ENCODE measurements at places on chromosomes 5 and 9.

GRCh38 chr5:97840643-97841042 lies 657.6 kb upstream of the RIOK2 start:
- no peak overlapping the region for H3K4me3 ChIP-seq
- H3K27me3 ChIP-seq = no peaks in the 10 kb centered on the region
- no peaks in the 10 kb centered on the region for H3K36me3 ChIP-seq

DNA sequence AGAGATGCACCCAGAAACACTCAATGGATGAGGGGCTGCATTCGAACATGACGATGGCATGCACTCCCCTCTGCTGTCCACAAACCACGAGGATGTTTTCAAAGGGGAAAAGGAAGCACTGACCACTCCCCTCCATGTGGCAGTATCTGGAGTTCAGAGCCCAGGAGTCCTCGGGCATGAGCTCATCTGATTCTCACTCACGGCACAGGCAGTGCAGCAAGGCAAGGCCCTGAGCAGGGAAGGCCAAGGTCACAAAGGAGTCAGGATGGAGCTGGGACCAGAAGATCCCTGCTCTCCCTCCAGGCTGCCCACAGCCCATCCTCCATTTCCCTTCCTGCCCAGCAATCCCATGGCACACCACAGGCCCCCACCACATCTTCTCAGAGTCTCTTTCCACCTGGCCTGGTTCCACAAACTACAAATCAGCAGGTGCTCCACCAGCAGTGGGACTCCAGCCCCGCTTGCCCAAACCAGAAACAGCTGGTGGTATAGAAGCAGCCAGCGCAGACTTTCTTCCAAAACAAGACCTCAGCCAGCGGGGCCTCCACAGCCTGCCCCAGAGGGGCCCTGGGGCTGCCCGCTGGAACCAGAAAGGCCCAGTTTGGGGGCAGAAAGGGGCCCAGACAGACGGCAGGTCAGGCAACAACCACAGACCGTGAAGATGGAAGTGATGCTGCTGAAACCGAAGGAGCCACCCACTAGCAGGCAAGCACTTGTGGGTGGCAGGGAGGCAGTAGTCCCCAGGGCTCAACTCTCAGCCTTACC lies 12.2 kb downstream of the TNIP1 start:
- peaks cover 64% of the 10 kb centered on the region for H3K4me1 ChIP-seq
- peak; percentile 55 for DNase-seq
- no peak overlapping the region for H3K4me3 ChIP-seq
- no peaks in the 10 kb centered on the region for H3K27me3 ChIP-seq
- H3K27ac ChIP-seq = peak overlapping the region; percentile 85

DNA sequence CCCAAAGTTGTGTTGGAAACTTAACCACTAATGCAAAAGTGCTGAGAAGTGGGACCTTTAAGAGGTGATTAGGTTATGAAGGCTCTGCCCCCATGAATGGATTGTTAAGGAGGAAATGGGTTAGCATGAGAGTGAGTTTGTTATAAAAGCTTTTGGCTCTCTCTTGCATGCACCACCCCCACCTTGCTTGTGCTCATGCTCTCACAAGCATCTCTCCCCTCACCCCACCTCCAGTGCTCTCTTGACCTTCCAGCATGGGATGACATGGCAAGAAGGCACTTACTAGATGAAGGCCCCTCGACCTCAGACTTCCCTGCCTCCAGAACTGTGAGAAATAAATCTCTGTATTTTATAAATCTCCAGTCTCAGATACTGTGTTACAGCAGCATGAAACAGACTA lies 52.8 kb downstream of the RICTOR start:
- DNase-seq = no peak
- no peaks in the 10 kb centered on the region for H3K36me3 ChIP-seq
- H3K27me3 ChIP-seq = no peaks in the 10 kb centered on the region
- no peak overlapping the region for H3K27ac ChIP-seq
- no peak overlapping the region for H3K4me3 ChIP-seq
- peaks cover 5% of the 10 kb centered on the region for H3K4me1 ChIP-seq

- H3K36me3 ChIP-seq = no peaks in the 10 kb centered on the region
- no peak overlapping the region for H3K27ac ChIP-seq
- H3K4me3 ChIP-seq = no peak overlapping the region
- no peak for DNase-seq
Measured at GRCh38 chr9:127396253-127396807, 639 bp upstream of the SLC2A8 start.

DNA sequence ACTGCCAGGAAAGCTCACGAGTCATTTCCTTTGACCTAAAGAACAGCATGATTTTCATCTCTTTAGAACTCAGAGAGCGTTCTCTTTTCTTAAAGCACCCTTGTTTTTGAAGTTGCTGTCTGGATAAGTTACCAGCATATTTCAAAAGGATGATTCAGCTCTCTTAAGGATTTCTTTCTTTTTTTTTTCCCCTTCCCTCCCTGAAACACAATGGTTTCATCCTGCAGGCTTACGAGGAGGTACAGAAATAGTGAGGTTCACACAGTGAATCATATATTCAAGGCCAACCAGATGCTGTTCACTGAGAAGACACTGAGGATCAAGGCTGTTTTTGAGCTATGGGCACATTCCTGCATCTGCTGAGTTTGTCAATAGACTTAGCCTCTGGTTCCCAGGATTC lies 257.2 kb downstream of the KIF4B start:
- H3K27me3 ChIP-seq = no peaks in the 10 kb centered on the region
- H3K4me3 ChIP-seq = no peak overlapping the region
- H3K36me3 ChIP-seq = no peaks in the 10 kb centered on the region

DNA sequence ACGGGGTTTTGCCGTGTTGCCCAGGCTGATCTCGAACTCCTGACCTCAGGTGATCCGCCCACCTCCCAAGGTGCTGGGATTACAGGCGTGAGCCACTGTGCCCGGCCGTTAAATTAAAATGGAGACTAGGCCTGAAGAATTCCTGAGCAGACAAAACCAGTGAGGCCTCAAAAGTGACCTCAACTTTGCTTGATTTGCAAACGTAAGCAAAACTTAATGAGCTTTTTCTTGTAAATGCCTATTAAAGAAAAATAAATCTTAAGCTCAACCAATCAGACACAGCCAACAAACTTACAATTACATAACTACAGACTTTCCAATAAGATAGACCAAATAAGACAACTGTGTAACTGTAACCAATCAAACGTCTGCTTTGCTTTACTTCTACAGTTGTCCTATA lies 111.3 kb upstream of the SEMA6A start:
- no peak overlapping the region for H3K4me3 ChIP-seq
- H3K27ac ChIP-seq = no peak overlapping the region
- no peak for DNase-seq
- H3K27me3 ChIP-seq = no peaks in the 10 kb centered on the region

DNA sequence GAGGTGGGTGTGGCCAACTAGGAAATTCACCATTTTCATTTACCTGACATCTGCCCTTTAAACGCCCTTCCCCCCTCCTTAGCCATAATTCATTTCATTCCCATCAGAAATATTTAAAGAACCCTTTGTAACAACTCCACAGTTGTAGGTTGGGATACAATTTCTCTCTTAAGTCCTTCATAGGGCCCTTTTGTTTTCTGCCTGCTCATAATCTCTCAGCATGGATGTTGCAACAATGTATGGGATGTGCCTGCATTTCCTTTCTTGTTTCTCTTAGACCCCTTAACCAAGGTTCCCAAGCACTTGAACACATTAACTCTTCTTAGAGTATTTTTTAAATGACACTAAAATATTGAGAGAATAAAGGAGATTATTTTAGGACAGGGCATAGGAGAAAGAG lies 51.7 kb upstream of the MYO10 start:
- H3K4me3 ChIP-seq = no peak overlapping the region
- H3K27me3 ChIP-seq = no peaks in the 10 kb centered on the region
- H3K36me3 ChIP-seq = no peaks in the 10 kb centered on the region
- H3K27ac ChIP-seq = no peak overlapping the region
- no peak for DNase-seq
- peaks cover 3% of the 10 kb centered on the region for H3K4me1 ChIP-seq

DNA sequence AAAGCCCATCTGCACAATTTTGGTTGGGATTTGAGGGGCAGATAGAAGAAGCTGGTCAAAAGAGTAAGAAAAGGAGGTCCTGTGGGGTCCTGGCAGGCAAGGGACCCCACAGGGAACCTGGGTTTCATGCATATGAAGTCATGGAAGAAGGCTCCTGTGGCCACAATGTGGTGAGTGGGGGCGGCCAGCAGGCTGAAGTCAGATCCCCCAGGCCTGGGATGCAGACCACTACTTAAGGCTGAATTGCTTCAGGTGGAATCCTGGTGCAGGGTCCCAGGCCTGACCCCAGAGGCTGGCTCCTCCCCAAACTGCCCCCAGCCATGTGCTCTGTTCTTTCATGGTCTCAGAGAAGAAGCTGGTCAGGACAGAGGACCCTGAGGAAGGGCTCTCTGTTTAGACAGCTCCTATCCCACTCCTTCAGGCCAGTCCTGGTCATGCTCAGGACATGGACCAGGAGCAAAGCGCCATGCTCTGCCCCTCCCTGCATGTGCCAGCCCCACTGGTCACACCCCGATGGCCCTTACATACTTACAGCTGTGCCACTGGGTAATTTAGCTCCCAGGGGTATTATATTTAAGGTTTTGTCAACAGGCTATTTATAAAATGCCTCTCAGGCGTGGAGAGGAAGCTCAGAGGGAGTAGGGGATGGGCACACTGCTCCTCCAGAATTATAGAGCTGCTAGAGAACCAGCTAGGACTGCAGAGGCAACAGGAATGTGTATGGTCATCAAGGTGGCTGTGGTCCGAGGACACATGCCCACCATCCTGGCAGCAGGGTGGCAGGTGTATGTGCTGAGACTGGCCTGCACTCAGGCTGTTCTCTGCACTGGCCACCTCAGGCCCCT lies 33.4 kb downstream of the C5orf15 start:
- DNase-seq = no peak
- peaks cover 12% of the 10 kb centered on the region for H3K4me1 ChIP-seq
- H3K36me3 ChIP-seq = peaks cover 4% of the 10 kb centered on the region
- H3K27ac ChIP-seq = no peak overlapping the region
- H3K4me3 ChIP-seq = no peak overlapping the region

Data from mesenchymal stem cell (in vitro differentiated cells and primary cell).